ENCODE measurements at places on chromosomes 7 and 10.

- no peak for DNase-seq
Measured at GRCh38 chr10:5540891-5541290, 16.1 kb downstream of the CALML3 start.

- DNase-seq, result no peak
Measured at GRCh38 chr7:132249256-132249971, 326.9 kb downstream of the PLXNA4 start.

- DNase-seq, result no peak
Measured at GRCh38 chr10:34723750-34724149, 91.3 kb downstream of the PARD3 start.

DNA sequence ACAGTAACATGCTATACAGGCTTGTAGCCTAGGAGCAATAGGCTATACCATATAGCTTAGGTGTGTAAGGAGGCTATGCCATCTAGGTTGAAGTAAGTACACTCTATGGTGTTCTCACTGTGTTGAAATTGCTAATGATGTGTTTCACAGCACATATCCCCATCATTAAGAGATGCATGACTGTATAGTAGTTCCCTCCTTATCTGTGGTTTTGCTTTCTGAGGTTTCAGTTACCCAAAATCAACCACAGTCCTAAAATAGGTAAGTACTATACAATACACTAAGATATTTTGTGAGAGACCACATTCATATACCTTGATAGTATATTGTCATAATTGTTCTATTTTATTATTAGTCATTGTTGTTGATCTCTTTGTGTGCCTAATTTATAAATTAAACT lies 12.7 kb downstream of the FZD1 start:
- peak; percentile 28 for DNase-seq

DNA sequence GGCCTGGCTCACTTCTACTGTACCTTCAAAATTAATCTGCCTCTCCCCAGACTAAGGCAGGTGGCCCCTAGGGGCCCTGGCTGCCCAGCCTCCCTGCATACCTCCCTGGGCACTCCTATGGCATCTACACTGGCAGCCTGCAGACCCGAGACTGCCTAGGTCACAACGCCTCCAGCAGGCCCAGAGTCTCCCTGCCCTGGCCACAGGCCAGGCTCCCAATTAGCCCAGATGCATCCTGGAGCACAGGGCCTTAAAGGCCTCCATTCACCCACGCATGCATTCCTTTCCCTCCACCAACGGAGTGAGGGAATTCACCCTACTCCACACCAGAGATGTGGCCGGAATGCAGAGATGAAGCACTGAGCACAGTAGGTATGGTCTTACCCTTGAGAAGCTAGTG lies 1.9 kb downstream of the CHAT start:
- DNase-seq, result no peak

- peak; percentile 47 for DNase-seq
Measured at GRCh38 chr7:92835851-92836488, 403 bp downstream of the CDK6 start.

GRCh38 chr7:28811701-28812430 lies 146.3 kb downstream of the TRIL start:
- no peak for DNase-seq

- no peak for DNase-seq
Measured at GRCh38 chr10:106076496-106076895, 1088.0 kb downstream of the SORCS1 start.

DNA sequence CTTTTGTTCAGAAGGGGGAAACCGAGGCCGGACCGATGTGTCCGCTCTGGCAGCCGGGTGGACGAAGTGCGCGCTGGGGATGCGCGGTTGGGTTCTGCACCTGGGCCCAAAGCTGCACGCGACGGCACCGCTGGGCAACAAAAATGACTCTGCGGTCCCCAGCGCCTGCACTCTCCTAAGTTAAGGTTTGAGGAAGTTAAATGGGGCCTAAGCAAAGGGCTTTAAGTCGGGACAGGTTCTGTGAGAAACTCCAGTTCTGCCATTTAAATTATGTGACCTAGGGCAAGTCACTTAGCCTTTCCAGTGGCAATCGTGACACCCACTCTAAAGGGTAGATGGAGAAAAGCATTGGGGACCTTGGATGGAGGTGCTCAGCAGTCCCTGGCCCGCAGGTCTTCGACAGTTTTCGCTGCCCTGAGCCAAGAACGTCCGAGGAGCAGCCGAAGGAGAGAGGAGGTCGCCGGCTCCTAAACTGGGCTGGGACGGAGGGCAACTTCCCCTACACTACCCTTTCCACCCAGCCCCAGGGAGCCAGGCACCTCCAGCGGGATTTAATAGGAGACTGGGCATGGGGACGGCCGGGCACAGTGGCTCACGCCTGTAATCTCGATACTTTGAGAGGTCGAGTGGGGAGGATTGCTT lies 534 bp upstream of the ACBD5 start:
- peak; percentile 69 for DNase-seq

DNA sequence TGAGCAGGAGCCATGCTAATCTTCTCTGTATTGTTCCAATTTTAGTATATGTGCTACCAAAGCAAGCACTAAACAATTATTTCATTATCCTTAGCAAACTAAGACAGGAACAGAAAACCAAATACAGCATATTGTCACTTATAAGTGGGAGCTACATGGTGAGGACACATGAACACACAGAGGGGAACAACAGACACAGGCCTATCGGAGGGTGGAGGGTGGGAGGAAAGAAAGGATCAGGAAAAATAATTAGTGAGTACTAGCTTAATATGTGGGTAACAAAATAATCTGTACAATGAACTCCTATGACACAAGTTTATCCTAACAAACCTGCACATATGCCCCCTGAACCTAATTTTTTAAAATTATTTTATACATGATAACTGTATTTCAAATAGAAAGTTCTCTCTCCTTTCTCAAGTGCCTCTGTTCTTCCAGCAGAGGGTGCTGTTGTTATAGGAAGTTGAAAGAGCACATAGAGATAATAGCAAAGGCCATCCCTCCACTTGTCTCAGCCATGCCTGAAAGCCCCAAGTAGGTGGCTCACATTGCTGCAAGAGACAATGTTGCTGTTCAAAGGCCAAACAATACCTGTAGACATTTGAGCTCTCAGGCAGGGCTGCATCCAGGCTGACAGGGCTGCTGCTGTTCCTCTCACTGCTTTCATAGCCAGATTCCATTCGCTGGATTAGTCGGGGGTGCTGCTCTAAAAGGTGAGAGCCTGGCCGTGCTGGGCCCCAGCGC lies 33.4 kb upstream of the PPP3CB start:
- peak; percentile 72 for DNase-seq

- DNase-seq, result peak; percentile 95
Measured at GRCh38 chr7:36784991-36785940, 61.0 kb upstream of the AOAH start.

DNA sequence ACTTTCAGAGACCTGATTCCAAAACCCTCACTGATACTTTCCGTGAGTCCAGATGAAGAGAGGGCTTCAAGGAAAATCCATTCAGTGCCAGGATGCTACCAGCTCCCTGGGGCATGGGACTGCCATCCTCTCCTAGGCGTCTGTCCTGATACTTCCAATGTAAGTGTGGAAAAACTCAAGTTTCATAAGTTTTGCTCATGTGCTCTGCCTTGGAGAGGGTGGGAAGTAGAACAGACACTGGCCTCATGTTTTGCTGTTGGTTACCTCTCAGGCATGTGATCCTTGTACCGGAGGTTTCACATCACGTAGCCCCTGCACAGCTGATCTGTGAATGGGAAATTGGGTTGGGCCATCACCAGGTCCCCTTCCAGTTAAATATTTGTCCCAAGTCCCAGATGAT lies 517.1 kb downstream of the RPS24 start:
- no peak for DNase-seq

GRCh38 chr10:2279711-2280110 lies 542.4 kb upstream of the ADARB2 start:
- DNase-seq, result no peak

DNA sequence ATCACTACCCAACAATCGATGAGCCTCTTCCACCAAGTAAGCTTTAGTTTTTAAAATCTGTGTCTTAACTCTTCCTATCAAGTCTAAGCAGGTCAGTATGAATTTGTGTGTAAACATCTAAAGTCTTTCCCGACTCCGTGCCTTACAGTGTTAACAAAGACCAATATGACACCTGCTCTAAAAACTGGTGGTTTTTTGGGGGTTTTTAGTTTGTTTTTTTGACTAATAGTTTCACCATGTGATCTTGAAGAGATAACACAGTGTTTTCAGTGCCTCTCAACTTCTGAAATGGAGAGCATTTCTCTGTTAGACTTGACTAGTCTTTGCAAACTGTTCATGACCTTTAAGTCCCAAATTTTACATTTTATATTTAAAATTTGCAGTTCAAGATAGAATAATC lies 132.0 kb upstream of the STK17A start:
- DNase-seq, result no peak

DNA sequence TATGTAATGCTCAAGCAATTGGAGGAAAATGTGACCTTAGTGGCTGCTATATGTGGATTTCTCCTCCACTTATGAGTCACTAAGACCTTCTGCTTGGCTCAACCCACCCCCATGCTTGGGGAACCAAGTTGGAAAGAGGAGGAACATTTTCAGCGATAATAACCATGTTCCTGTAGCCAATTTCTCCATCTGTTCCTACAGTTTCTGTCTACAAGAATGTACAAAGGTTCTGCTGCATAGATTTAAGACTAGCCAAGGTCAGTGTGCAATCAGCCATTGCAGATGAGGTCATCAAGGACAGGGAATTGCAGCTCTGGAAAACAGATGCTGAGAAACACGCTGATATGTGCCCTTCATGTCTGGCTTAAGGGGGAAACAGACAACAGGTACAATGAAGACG lies 5.6 kb upstream of the NRCAM start:
- no peak for DNase-seq

DNA sequence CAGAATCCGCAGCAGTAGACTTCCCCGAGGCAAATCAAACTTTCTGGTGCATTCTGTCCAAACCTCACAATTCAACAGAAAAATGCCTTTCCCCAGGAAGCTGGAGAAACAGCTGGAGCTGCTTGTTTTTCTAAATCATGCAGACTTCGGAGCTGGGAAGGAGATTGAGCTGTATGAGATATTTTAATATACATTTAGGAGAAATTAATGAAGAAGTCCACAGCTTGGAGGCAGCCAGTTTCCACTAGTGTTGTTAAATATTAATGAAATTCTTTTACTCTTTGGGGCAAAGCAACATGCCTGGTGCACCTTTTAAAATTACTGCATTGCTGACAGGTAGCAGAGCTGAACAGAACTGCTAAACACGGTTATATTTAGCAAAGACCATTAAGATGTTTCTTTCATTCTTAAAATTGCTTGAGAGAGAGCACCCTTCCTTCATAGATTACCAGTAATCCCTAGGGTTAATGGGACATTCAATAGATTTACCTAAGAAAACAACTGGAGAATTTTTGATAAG lies 566.4 kb downstream of the SORCS3 start:
- DNase-seq, result no peak

DNA sequence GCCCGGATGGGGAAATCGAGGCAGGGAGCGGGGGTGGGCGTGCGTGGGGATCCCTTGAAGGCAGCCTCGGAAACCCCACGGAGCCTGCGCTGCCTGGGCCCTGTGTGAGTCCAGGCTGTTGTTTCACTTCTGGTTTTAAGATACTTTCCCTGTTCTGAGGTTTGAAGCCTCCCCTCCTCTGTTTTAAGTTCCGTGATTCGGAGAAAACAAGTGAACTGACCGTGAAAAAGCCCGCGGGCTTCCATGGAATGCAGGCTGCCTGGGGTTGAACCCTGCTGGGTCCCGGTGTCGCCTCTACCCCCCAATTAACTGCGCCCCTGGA lies 401 bp downstream of the LRRC27 start:
- peak; percentile 88 for DNase-seq

DNA sequence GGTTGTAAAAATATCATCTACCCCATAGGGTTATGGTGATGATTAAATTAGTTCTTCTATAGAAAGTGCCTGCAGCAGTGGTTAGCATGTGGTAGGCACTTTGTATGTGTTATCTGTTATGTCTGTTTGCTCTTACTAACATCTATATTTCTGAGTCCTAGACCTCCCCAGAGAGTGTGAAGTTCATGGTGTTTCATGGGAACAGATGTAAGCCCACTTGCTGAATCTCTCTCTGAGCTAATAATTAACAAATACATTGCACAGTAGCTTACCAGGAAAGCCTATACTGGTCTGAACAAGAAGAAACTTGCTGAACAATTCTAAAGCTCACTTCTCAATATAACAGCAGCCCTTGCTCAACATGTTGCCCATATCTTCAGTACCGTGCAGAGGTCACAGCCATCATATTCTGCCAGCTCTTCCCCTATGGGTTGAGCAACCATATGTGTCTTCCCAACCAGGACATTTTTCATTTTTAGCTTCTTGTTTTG lies 100.1 kb downstream of the NPSR1 start:
- no peak for DNase-seq

DNA sequence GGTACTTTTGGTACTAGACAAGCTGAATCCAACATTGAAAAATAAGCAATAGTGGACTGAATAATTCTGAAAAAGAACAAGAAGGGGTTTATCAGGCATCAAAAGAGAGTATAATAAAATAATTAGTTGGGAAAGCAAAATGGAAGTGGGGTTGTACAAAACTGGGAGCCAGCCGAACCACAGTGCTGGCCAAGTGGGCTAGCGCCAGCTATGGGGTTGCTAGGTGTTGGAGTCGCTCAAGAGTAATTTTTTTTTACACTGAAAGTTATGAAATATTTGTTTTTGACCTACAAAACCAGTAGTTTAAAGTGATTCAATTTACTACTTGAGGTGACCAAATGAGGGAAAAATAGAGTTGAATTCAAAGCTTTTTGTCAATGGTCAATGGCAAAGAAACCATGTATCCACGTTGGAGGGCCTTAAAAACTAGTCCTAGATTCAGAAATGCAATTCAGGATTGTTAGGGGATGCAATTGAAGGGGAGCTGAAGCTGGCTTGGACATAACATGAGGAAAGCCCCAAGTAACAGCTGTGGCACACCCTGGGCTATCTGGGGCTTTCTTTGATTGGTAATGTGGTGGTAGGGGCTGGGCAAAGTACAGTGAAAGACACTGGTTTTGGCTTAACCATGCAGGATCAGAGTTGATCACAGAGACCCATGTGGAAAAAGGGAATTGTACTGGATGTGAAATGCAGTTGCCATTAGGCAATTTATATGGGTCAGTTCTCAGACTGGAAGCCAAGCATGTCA lies 28.3 kb upstream of the MSMB start:
- peak; percentile 21 for DNase-seq

GRCh38 chr7:54968018-54968417 lies 50.8 kb upstream of the EGFR start:
- no peak for DNase-seq

GRCh38 chr7:93232673-93233018 lies 480 bp downstream of the VPS50 start:
- DNase-seq, result no peak

- no peak for DNase-seq
Measured at GRCh38 chr7:31068006-31068675, 16.0 kb downstream of the ADCYAP1R1 start.

- DNase-seq, result no peak
Measured at GRCh38 chr7:117322741-117323304, at the start of gene WNT2. Gene WNT2 (minus strand): TSS chr7:117323058. CDS start chr7:117322989, 69 bp downstream.

DNA sequence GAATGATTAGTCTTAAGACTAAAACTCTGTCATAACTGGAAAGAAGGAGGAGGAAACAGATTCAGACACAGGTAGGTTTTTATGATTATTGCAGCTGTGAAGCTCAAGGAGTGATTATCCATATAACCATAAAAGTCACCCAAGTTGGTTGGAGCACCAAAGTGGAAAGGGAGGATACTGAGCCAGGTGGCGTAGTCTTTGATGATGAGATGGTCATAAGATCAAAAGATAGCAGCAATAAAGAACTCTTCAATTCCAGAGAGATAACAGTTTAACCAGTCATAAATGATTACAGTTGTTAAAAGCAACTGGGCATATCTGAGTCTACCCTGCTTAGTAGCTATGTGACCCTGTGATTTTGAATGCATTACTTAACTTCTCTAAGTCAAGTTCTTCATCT lies 8.4 kb downstream of the ABCB1 start:
- DNase-seq, result no peak

- no peak for DNase-seq
Measured at GRCh38 chr10:128518000-128518399, 391.8 kb upstream of the MKI67 start.
